Mesenteric fat pad (tissue), 1 donor: ENCODE measurements at places on chromosomes 6 and 20. TPM values are rescaled to one million over a fixed set of nuclear protein-coding genes. Genes with fewer than 3 reads are reported as not detected.

FAM209B gene
- total RNA-seq: 0.51 TPM

BEND3 gene
- total RNA-seq: 3.4 TPM

CD93 gene
- total RNA-seq: 105 TPM

EDN1 gene
- total RNA-seq: 7.5 TPM

ANKRD66 gene
- not detected for total RNA-seq

OXT gene
- total RNA-seq: 1.5 TPM

CLDN20 gene
- total RNA-seq: not detected

SHLD1 gene
- 3.1 TPM for total RNA-seq

- no peak for DNase-seq
These were observed 102.2 kb downstream of the FYN start for GRCh38 chr6:111771094-111771432.

GRCh38 chr6:14290772-14291330 is 173.3 kb downstream of the CD83 start:
- DNase-seq: no peak

DNA sequence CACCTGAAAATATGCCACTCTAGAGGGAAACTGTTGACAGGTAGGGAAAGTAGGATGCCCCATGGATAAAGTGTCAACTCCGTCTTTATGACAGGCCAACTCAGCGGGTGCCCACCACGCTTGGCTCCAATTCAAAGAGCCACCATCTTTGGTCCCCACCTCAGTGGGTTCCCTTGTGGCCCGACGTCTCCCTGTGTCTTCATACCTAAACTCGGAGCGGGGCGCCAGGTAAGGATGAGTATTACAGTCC is 277 bp downstream of the MDC1 start:
- DNase-seq: no peak

DNA sequence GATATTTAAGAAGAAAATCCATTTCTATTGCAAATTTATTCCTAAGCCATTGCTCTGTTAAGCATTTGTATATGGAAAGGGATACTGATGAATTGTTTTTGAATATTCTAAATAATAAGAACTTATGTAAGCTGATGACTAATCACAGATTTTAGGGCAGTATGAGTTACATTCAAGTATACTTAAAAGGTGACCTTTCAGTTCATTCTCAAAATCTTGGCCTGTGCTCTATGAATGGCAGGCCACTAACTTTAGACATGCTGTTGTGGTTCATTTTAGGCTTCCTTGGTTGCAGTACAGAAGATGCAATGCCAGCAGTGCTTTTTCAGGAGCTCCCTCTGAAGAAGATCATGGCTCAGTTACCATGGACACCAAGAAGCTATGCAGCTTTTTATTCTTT is 380.4 kb downstream of the CENPW start:
- no peak for DNase-seq

DNA sequence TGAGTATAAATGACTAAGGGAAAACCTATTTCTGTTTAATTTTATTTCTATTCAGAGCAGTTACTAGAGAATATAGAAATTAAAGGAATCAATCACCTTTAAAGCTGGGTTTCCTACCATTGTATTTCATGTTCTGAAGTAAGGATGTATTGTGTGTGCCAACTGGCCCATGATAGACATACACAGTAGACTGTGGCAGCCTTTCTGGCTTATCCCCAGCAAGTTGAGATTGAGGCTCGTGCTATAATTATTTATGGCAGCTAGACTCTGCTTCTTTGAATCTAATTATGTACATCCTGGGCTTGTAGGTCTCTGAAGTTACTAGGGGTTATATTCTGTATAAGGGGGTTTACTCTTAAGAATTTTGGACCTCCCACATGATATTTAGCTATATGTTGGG is 44.4 kb downstream of the ZNF292 start:
- no peak for DNase-seq

- DNase-seq: no peak
These were observed 26.4 kb upstream of the ANKRD60 start for GRCh38 chr20:58254890-58255289.

DNA sequence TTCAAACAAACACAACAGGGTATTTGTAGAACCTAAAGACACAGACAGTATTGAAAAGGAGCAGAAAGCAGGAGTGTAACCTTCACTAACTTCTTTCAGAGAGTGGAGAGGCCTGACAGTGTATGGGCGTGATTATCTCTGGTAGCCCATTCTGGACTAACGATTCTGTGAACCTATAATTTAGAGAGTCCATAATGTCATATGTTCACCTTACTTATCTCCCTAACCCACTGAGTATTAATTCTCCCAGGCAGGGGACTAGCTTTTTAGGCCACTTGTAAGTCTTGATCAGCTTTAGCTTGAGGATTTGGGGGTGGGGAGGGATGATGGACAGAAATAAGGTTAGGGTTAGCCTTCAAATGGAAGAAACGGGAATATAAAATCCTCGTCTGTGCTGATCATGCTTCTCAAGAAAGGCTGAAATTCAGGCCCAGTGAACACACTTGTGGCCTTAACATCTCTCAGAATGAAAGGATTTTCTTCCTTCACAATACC is 2.8 kb upstream of the PARD6B start:
- no peak for DNase-seq

GRCh38 chr6:122042960-122043735 is 356.3 kb upstream of the HSF2 start:
- no peak for DNase-seq

GRCh38 chr6:34084591-34085290 is 61.1 kb downstream of the GRM4 start:
- DNase-seq: no peak

GRCh38 chr6:126302191-126302590 is 37.7 kb upstream of the CENPW start:
- no peak for DNase-seq

DNA sequence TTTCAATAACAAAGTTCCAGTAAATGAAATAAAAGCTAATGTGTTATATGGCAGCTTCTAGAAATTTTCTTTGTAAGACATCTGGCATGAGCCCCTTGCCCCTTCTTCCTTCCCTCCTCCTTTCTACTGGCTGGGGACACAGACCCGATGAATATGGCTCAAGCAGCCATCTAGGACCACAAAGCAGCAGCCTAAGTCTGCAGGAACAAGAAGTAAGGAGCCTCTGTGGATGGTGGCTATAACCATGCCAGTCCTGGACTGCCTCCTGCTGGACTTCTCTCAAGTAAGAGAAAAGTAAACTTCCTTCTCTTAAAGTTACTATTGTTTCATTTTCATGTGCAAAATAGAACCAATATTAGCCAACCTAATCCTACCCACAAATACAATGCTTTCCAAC is 114.9 kb upstream of the DST start:
- DNase-seq: no peak
